ENCODE measurements at places on chromosomes 2 and 18. TPM values are rescaled to one million over a fixed set of nuclear protein-coding genes. Genes with fewer than 3 reads are reported as not detected.
A peak's percentile ranks its signal among the peaks of the same experiment; 100 is the strongest.

GRCh38 chr2:219507581-219508443 is 6.5 kb upstream of the ASIC4 start:
- no peak for DNase-seq

DNA sequence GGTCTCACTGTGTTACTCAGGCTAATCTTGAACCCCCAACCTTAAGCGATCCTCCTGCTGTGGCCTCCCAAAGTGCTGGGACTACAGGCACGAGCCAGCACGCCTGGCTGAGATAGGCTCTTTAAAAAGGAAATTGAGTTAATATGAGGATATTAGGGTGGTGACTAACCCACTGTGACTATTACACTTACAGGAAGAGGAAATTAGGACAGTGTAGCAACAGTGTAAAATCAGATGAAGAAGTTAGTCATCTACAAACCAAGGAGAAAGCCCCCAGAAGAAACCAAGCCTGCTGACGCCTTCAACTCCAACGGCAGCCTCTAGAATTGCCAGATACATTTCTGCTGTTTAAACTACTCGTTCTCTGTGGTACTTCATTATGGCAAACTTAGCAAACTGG is 711.9 kb downstream of the SUCLG1 start:
- DNase-seq: no peak

DNA sequence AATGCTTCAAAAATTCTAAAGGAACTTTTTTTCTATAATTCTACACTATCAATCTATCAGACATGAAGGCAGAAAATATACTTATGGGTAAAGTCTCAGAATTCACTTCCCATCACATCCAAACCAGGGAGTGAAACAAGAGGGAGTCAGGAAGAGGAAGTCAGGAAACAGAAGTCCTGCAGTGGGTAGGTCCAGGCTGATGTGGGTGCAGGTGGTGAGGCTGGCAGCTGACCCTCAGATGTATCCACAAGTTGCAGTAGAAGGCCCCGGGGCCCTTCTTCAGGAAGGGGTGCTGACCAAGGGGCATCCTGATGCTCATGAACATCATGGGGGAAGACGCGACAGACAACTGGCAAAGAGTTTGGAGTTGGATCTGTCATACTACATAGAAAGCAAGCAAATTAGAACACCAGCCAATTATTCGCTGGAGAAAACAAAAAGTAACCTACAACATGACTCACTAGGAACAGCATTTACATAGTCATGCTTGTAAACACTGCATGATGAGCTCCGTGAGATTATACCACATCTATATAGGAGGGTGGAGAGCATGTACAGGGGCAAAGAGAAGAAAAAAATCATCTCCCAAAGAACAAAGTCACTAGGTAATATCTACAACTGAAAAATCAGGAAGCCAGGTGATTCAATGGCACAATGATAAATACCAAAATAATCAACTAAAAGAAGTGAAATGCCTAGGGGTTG is 4.2 kb downstream of the UXS1 start:
- no peak for DNase-seq

- DNase-seq: no peak
Measured at GRCh38 chr2:63792530-63792929, 49.2 kb upstream of the UGP2 start.

- DNase-seq: no peak
Measured at GRCh38 chr2:183123959-183124221, 353 bp upstream of the NUP35 start.

KCNG3 gene
- 0.16 TPM for total RNA-seq

DNA sequence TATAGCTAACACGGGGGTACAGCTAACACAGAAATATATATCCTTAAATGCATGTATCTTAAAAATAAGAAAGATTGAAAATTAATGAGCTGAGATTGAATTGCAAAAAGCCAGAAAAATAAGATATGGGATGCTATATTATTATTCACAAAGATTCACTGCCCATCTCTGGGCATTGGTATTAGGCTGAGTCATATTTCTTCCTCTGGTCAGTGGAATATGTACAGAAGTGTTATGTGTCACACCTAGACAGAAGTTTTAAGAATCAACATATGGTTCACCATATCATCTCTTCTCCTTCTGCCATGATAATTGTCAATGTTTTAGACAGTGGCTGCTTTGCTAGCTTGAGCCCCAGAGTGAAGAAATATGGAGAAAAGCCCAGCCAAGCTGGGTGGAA is 14.0 kb upstream of the MCFD2 start:
- no peak for DNase-seq

HOXD9 gene
- total RNA-seq: not detected

GRCh38 chr2:109185821-109186570 is 57.0 kb downstream of the SH3RF3 start:
- DNase-seq: no peak

SPAG16 gene
- total RNA-seq: 54.4 TPM

DNA sequence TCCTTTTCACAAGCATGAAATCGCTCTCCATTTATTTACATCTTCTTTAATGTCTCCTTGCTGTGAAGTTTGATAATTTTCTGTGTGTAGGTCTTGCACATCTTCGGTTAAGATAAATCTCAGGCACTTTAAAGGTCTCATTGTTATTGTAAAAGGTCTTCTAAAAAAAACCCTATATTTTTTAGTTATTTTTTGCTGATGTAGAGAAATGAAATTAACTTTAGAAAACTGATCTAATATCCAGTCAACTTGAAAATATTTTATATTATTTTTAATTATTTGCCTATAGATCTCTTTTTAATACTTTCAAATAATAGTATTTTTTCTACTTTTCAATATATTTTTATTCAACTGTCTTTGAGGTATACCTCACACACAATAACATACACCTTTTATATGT is 169.4 kb downstream of the INSIG2 start:
- DNase-seq: no peak

- no peak for DNase-seq
Measured at GRCh38 chr18:44852818-44853217, 172.1 kb downstream of the SETBP1 start.

DNA sequence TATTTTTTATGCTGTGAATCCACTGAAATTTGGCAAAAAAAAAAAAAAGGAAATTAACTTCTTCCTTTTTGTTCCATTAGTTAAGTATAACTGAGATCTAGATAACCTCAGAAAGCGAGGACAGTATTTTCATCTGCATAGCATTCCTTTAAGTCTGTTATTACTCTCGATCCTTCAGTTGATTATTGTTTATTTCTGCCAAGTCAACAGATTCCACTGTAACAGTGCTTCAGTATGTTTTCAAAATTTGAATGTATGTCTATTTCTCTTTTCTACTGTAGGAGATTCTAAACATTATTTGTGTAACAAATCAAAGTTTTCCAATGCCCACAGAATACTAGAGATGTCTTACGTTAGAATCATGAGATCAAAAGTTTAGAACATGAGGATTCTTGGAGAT is 133.1 kb upstream of the RGPD4 start:
- no peak for DNase-seq

CFC1 gene
- 27.7 TPM for total RNA-seq

- no peak for DNase-seq
Measured at GRCh38 chr18:58544616-58545337, 84.1 kb downstream of the ALPK2 start.

DNA sequence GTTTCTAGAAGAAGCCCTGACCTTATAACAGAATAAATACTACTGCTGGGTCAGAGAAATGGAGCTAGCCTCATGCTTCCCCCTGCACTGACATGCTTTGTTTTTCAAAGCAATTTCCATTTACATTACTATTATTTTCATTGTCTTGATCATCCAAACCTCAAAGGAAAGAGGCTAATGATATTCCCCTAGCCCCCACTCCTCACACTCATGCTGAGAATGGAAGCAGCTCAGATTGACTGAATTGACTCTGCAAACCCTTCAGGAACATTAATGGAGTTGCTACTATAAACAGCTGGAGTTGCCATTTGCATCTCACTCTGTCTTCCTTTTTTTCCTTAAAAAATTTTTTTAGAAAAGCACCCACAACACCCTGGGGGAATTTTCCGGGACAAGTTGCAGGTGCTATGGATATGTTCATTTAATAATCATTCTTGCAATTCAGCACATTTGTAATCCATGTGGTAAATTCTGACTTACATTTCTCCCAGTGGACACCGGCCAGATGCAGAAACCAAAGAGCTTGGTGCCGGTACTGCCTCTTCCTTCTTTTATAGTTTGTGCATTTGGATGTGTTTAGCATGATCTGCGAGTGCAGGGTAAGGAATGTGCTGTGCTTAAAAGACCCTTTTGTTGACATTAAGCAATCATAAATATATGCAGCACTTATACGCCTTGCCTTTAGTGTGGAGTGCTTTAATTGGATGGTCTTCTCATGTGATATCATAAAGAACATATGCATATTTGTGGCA is 103.3 kb upstream of the OSR1 start:
- DNase-seq: no peak

DNA sequence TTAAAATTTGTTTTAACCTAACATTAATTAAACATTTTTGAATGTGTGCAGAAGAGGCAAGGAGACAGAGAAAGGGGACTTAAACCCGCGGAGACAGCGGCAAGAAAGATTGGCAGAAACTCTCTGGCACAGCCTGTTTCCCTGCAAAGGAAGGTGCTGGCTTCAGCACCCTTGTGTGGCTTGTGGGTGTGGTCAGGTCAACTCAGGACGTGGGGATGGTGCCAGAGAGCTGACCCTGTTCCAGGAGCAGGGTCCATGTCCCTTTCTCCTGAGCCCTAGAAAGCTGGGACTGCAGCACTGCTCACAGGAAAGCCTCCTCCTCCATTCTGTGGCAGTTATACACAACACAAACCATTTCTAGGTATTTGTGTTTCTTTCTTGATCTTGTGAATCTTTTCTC is 176.2 kb upstream of the ST6GAL2 start:
- DNase-seq: no peak

COLEC12 gene
- 0.55 TPM for total RNA-seq

POTEI gene
- 5.6 TPM for total RNA-seq

IL36A gene
- not detected for total RNA-seq

DNA sequence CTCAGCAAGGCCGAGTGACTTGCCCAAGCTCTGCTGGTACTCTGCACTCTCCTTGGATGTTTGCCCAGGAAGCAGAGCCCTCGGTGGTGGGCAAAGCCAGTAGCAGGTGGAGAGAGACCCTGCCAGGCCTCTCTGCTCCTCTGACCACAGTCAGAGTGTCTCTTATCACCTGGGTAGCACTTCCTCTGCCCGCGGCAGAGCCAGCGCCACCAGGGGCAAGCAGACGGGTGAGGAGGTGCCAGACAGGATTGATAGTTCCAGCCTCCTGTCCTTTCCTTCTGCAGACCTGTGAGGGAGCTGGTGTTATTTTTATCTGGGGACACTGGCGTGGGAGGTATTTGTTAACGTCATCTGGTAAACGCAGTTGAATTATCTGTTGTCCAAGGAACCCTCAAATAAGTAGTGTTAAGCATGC is 152.9 kb downstream of the SMAD7 start:
- DNase-seq: no peak

GRCh38 chr2:55134316-55134706 is 84.1 kb upstream of the RTN4 start:
- DNase-seq: no peak

- DNase-seq: no peak
Measured at GRCh38 chr18:25982961-25983360, 107.5 kb downstream of the SS18 start.

CYP27A1 gene
- 16.4 TPM for total RNA-seq

- no peak for DNase-seq
Measured at GRCh38 chr2:218622606-218623365, 15.1 kb downstream of the PLCD4 start.

GRCh38 chr2:135742325-135742757 is 686 bp downstream of the UBXN4 start:
- peak; percentile 35 for DNase-seq

- DNase-seq: no peak
Measured at GRCh38 chr2:145015561-145015960, 495.6 kb upstream of the ZEB2 start.

PPP1R1C gene
- 5.6 TPM for total RNA-seq

TLX2 gene
- not detected for total RNA-seq

GRCh38 chr2:15251753-15252152 is 309.4 kb downstream of the NBAS start:
- no peak for DNase-seq

DNA sequence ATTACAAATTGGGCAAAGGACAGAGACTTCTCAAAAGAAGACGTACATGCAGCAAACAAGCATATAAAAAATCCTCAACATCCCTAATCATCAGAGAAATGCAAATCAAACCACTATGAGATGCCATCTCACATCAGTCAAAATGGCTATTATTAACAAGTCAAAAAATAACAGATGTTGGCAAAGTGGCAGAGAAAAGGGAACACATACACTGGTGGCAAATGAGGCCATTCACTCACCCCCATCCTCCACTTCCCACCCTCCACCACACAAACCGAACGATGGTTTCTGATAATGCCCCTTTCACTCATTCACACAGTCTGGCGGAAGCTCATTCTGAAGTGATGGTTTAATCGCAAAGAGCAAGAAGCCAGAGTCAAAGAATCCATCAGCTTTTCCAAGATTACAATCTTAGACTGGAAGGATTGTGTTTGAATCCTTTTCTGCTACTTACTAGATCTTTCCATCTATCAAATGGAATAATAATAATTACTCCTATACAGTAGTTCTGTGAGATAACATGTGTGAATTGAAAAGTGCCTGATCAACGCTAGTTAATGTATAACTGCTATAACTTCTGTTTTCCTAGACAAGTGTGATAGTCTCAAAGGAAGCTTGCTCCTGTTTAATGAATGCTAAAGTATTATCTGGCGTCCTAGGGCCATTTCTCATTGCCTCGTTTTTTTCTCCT is 16.9 kb upstream of the CD28 start:
- no peak for DNase-seq

OSBPL1A gene
- total RNA-seq: 15.0 TPM

CNTNAP5 gene
- 8.9 TPM for total RNA-seq

GRCh38 chr2:45180779-45181178 is 171.5 kb upstream of the SIX2 start:
- no peak for DNase-seq

- no peak for DNase-seq
Measured at GRCh38 chr2:218238887-218239286, 21.9 kb downstream of the ARPC2 start.

GRCh38 chr2:47558116-47558767 is 155.3 kb downstream of the MSH2 start:
- DNase-seq: no peak

DNAJC5G gene
- total RNA-seq: not detected

PROM2 gene
- 14.2 TPM for total RNA-seq

GRCh38 chr2:135144343-135144742 is 92.3 kb downstream of the RAB3GAP1 start:
- no peak for DNase-seq

GRCh38 chr2:168530982-168531622 is 75.0 kb downstream of the CERS6 start:
- DNase-seq: no peak
